ENCODE measurements at places on chromosomes 7 and 10.
A peak's percentile ranks its signal among the peaks of the same experiment; 100 is the strongest.

DNA sequence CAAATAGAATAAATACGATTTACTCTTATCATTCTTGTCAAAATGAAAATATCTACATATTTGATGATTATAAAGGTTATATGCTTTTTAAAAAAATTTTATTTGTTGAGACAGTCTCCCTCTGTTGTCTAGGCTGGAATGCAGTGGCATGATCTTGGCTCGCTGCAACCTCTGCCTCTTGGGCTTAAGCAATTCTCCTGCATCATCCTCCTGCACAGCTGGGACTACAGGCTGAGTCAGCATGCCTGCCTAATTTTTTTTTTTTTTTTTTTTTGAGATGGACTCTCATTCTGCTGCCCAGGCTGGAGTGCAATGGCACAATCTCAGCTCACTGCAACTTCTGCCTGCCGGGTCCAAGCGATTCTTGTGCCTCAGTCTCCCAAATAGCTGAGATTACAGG lies 48.9 kb downstream of the PUS7 start:
- DNase-seq: no peak

- no peak for DNase-seq
These were observed 28.1 kb downstream of the SUV39H2 start for GRCh38 chr10:14906765-14907164.

DNA sequence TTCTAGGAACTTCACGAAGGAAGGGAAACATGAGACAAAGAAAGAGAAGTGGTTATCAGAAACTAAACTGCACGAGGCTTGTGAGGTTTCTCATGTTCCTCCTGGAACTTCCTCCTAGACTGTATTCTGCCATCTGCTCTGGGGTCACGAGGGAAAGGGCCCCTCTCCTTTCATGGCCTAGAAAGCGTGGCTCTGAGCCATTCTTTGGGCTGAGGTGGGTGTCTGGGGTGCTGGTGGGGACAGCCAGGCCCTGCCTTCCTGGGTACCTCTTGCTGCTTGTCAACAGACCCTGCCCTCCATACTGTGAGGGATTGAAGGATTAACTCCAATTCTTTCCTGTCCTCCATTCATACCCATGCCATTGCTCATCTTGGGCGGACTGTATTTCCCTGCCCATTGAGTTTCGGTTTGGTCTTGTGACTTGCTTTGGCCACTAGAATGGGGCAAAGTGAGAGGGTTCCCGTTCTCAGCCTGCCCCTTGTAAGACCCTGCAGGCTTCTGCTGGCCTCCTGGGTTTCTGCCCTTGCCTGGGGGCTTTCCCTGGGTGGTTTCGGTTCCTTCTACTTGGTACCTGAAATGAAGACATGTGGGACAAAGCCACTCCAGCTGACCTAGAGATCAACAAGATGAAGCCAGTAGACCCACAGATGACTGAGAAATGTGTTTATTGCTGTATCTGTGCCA lies 14.9 kb upstream of the GIMAP8 start:
- peak; percentile 76 for DNase-seq

DNA sequence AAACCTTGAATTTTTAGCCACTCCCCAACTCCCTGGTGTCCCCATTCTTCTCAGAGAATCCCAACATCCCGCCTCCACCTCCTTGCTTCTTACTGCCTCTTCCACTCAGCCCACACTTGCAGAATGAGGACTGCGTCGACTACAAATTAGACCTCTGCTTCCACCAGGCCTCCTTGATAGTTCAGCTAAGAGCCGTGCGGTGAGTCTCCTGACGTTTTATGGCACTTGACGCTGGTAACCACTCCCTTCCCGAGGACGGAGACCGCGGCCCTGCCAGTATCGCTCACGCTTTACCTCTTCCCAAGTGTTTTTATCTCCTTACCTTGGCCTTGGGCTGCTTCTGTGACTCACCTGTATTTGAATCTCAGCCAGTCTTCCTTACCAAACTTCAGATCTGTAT lies 31.1 kb downstream of the RBM17 start:
- no peak for DNase-seq

- no peak for DNase-seq
These were observed at the start of gene UBTD1 for GRCh38 chr10:97498841-97499560. UBTD1 (plus strand) TSS chr10:97498924; CDS start chr10:97499204, 280 bp downstream.

DNA sequence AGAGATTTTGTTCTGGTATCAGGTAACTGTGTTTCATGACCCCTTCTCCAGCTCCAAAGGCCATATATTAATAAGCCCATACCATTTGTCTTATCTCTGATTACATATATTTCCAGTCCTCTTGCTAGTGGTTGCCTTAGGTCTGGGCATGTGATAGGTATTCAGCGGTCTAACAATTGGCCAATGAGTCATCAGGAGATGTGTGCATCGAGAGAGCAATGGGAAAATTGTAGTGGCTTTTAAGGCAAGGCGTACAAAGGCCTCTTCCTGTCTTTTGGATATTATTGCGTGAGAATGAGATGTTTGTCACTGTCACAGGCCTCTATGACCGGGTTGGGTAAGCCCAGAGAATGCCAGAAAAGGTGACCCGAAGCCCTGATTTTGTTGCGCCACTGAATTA lies 38.6 kb upstream of the SFRP5 start:
- no peak for DNase-seq

Data from CD4-positive, alpha-beta T cell treated with Interferon gamma for 1 hour (primary cell).